Effector memory CD4-positive, alpha-beta T cell (primary cell): ENCODE measurements at places on chromosomes 11 and 22.

- H3K4me3 ChIP-seq = no peak overlapping the region
- H3K36me3 ChIP-seq = no peaks in the 10 kb centered on the region
- DNase-seq = no peak
- no peaks in the 10 kb centered on the region for H3K4me1 ChIP-seq
- H3K27me3 ChIP-seq = no peaks in the 10 kb centered on the region
- H3K27ac ChIP-seq = no peak overlapping the region
Observed at GRCh38 chr11:1969035-1969434, 21.9 kb downstream of the MRPL23 start.

- no peak overlapping the region for H3K4me3 ChIP-seq
- H3K36me3 ChIP-seq = no peaks in the 10 kb centered on the region
- peaks cover 18% of the 10 kb centered on the region for H3K4me1 ChIP-seq
- DNase-seq = no peak
- peaks cover 52% of the 10 kb centered on the region for H3K27me3 ChIP-seq
Observed at GRCh38 chr11:124838805-124839127, 26.5 kb upstream of the ROBO3 start.

DNA sequence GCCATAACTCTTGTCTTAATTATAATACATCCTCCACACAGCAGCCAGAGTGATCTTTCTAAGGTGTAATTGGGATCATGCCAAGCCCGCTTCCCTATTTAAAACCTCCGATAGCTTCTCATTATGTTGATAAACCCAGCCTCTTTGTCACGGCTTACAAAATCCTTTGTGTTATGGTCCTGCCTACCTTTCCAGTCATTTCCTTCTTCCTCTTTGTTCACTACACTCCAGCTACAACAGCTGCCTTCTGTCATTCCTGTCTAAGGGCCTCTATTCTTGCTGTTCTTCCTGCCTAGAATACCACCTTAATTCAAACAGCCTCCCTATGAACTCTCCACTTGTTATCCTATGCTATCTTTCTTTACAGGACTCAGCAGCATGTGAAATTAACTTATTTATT is 70.6 kb upstream of the CAPRIN1 start:
- no peaks in the 10 kb centered on the region for H3K4me1 ChIP-seq
- no peak for DNase-seq
- H3K27me3 ChIP-seq = no peaks in the 10 kb centered on the region
- H3K36me3 ChIP-seq = no peaks in the 10 kb centered on the region
- H3K4me3 ChIP-seq = no peak overlapping the region
- no peak overlapping the region for H3K27ac ChIP-seq

- no peak overlapping the region for H3K4me3 ChIP-seq
- H3K27ac ChIP-seq = no peak overlapping the region
- no peaks in the 10 kb centered on the region for H3K4me1 ChIP-seq
- DNase-seq = no peak
Observed at GRCh38 chr11:13053255-13053917, 44.3 kb downstream of the RASSF10 start.

DNA sequence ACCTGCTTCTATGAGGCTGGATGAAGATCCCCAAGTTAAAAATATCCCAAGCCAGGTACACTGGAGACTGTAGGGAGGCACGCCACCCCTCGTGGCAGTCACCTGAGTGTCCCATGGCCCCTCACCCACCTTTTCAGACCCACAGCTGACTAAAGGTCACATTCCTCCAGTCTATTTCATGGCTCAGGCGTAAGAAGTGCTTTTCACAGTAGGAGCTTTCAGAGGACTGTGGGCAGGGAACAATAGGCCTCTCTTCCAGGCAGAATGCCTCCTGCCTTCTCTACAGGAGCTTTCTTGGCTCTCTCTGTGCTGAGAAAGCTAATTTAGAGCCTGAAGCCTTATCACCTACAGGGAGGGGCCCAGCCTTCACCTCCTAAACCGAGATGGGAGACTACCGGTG is 73.8 kb downstream of the C11orf58 start:
- H3K27ac ChIP-seq = no peak overlapping the region
- no peak for DNase-seq
- H3K36me3 ChIP-seq = no peaks in the 10 kb centered on the region
- no peak overlapping the region for H3K4me3 ChIP-seq
- H3K4me1 ChIP-seq = no peaks in the 10 kb centered on the region
- H3K27me3 ChIP-seq = no peaks in the 10 kb centered on the region

DNA sequence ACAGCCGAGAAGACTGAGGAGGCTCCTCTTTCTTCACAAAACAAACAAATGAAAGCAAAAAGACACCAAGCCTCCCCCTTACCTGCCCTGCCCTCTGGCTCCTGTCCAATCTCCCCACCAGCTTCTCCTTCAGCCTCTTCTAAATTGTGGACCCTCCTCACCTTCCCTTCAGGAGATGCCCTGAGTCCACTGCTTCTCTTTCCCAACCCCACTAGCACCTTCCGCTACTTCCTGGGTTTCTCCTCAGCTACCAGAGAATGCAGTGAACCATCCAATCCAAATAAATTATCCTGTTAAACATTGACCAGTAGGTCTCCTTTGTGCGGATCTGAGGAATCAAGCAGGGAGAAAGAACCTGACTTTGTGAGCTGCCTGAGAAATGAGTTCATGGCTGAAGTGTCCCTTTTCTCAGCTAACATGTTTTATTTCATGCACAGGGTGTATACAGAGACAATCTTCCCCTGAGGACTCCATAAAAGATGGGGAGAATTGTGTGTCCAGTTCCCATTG is 63.2 kb upstream of the VPREB1 start:
- no peaks in the 10 kb centered on the region for H3K4me1 ChIP-seq
- H3K27me3 ChIP-seq = no peaks in the 10 kb centered on the region
- no peak overlapping the region for H3K27ac ChIP-seq
- DNase-seq = no peak
